ENCODE measurements at places on chromosomes 3 and 15. TPM values are rescaled to one million over a fixed set of nuclear protein-coding genes. Genes with fewer than 3 reads are reported as not detected.

The CIP2A gene
- total RNA-seq: 13.2 TPM

The FOXB1 gene
- not detected for total RNA-seq

The AGBL1 gene
- total RNA-seq: not detected

The SLC38A3 gene
- total RNA-seq: 0.20 TPM

The FETUB gene
- 0.14 TPM for total RNA-seq

The DENND4A gene
- 6.4 TPM for total RNA-seq

Data from A549 treated with ZK216348 at 1 μM for 4 hours (cell line).